Stimulated activated CD8-positive, alpha-beta memory T cell treated with anti-CD3 and anti-CD28 coated beads, Interleukin-4, amount 100 ng/mL, for 1 hour (primary cell): ENCODE measurements at places on chromosomes 11 and 22.

DNA sequence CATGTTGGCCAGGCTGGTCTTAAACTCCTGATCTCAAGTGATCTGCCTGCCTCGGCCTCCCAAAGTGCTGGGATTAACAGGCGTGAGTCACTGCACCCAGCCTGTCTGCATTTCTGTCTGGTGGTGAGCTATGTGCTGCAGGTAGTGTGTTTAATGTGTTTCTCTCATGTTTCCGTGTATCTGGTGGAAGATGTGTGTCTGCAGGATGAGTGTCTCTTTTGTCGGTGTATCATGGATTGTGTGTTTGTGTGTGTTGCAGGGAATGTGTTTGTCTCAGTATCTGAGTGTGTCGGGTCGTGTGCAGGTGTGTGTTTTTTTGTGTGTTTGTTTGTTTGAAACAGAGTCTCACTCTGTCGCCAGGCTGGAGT lies 16.1 kb downstream of the SCARF2 start:
- DNase-seq, result no peak

DNA sequence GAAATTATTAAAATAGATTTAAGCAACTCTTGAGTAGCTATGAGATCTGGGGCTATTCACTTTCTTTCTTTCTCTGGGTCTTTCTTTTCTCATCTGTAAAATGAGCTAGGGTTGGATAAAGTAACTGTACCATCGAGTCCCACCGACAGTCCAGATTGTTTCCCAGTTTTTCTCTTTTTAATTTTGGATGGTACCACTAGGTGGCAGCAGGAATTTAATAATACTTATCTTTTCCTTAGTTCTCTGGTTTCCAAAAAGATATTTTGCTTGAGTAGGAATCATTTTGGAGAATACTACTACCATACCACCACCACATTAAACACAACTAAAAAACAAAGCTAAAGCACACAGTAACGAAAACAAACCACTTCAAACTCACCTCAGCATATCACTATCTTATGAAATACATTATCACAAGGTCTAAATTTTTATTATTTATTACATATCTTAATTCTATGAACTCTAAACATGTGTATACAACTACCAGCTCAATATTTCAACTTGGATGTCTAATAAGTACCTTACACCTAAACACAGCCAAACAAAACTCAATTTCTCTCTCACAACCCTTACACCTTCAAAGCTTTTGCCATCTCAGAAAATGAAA lies 584.0 kb downstream of the KCNA4 start:
- DNase-seq, result no peak

- DNase-seq, result no peak
These were observed 8.0 kb upstream of the ESAM start for GRCh38 chr11:124769806-124770774.

DNA sequence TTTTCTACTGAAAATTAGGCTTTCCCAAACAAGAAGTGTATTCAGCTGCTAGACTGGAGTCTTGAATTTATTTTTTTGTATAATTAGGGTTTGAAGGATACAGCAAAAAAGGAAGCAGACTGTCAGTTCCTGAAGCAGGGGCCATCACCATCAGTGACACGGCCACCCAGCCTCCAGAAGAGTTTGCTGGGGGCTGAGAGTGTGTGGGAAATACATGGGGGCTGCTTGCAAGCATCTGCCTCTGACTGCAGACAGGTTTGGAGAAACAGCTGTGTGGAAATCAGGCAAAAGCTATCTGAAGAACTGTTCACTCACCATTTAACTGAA lies 23.0 kb downstream of the FZD4 start:
- no peak for DNase-seq

DNA sequence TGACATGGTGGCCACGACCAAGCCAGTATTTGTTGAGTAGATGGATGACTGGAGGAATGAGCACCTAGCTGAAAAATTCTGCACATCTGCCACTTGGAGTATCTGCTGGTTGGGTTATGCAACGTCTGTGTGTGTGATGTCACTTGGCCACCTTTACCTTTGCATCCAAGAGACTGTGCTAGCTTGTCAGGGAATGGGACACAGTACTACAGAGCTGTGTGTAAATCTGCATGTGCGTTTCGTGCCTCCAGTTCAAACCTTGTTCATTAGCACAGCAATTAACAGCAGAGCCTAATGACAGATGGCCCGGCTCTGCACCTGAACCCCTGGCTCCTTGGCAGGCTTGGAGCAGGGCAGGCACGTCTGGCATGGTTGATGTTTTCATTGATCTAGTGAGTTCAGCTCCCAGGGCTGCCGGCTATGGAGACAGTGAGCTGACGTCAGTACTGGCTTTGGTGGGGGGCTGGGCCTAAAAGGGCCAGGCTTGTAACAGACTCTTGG lies 188.4 kb upstream of the NAV2 start:
- DNase-seq, result no peak

DNA sequence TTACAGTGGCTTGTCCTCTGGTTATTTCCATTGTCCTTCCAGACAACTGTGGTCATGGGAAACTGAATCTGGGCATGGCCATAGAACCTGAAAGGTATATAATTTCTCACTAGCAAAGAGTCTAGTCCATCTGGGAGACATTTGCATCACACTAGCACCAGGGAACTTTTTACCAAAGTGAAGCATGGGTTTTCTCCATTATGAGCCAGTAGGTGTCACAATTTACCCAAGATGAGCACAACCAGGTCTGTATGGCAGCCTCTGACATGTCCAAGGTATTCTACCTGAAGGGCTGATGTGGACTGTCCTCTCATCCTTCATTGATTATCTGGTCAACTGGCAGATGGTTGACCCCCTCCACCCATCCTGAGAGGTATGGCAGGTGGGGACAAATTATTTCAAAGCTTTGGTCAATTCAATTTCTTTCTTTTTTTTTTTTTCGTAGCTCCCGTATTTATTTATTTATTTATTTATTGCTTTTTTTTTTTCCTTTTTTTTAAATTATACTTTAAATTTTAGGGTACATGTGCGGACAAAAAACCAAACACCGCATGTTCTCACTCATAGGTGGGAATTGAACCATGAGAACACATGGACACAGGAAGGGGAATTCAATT lies 425.9 kb downstream of the TMEM135 start:
- no peak for DNase-seq

DNA sequence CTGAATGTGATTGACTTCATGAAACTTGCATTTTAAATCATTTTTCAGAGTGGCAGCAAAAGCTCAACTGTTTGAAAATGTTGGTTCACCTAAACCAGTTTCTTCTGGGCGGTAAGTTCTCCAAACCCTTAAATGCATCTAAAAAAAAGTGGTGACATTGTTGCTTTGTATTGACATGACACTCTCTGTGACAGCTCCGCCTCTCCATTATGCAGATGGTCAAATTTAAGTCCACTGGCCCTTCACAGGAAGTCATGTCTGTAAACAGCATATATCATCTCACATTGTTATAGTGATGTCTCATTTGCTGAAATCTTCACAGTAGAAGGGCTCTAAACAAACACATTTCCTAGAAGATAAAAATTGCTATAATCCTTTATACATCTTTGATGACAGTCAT lies 150.7 kb downstream of the PGR start:
- no peak for DNase-seq

DNA sequence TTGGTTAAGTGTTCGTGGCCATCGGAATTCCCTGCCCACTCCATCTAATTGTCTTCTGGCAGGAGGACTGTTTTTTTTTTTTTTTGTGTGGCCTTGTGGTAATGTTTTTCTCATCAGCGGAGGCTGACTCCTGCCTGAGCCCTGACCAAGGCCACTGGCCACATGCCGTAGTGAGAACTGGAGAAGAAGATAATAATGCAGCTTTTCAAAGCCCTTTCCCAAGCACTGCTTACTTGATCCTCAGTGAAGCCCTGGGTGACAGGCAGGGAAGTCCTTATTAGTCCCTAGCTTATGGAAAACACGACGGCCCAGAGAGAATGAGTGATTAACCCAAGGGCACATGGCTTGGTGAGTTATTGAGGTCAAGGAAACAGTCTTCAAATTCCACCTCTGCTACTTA lies 71.2 kb downstream of the ADM start:
- no peak for DNase-seq

GRCh38 chr11:34356576-34356912 lies 1.3 kb downstream of the ABTB2 start:
- no peak for DNase-seq
